Anterior cingulate cortex (tissue), 58 donors: ENCODE measurements at places on chromosomes 7 and 10.

DNA sequence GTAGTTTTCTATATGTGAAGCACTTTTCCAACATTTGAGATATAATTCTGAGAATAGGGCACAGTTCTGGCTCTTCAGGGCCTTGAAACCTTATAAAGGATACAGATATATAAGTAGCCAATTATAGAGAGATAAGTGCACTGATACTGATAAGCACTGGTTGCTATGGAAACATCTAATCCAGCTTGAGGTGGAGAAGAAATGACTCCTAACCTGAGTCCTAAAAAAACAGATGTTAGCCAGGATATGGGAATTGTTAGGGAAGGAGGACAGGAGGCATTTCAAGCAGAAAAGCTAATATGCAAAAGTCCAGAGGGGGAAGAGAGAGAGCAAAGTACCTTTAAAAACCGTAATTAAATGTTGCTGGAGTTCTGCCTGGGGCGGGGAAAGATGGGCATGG lies 30.8 kb downstream of the STRIP2 start:
- DNase-seq: no peak

- DNase-seq: peak; percentile 64
Observed at GRCh38 chr10:116742367-116743265, at the start of gene HSPA12A. HSPA12A (minus strand) TSS chr10:116742566; CDS start chr10:116742469, 97 bp downstream.

- no peak for DNase-seq
Observed at GRCh38 chr7:21707566-21707965, 164.7 kb downstream of the DNAH11 start.

GRCh38 chr7:142482891-142483658 lies 225.2 kb upstream of the PRSS58 start:
- DNase-seq: peak; percentile 29

GRCh38 chr10:12388671-12389070 lies 39.3 kb downstream of the CAMK1D start:
- no peak for DNase-seq

- no peak for DNase-seq
Observed at GRCh38 chr7:1193593-1194424, 33.8 kb upstream of the ZFAND2A start.

DNA sequence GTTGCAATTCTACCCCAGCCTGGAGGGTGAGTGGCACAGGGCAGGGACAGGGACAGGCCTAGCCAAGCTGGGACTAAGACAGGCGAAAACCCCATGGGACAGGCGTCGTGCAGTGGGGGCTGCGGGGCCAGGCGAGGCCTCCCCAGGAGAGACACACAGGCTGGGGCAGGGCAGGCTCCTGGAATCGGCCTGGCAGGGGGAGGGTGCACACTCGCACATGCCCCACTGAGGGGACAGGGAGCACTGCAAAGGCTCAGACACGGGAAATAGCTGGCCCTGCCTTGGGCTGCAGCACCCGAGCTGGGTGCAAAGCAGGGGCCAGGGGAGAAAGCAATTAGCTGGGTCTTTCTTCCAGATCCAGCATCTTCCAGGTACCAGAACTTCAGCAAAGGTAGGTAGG lies 10.4 kb downstream of the LAT2 start:
- DNase-seq: no peak

GRCh38 chr7:44057849-44058758 lies 7.3 kb downstream of the PGAM2 start:
- DNase-seq: no peak

DNA sequence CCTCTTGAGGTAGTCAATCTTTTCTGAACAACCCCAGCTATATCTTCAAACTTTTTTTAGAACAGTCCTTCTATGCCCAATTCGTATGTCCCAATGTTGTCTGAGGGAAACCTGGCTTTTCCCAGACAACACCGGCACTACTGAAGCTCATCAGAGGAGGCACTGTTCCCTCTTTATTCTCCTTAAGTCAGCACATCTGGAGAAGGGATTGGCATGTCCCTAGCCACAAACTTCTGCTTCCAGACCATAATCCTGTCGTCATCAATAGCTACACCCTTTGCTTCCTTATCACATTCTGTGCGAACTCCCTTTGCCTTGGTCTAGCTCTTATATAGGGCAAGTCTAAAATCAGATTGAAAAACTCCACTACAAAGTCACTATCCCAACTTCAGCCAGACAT lies 22.9 kb downstream of the PON3 start:
- DNase-seq: no peak
